Urinary bladder (tissue), 4 donors: ENCODE measurements at places on chromosomes 13 and 19. TPM values are rescaled to one million over a fixed set of nuclear protein-coding genes. Genes with fewer than 3 reads are reported as not detected.

- peak; percentile 39 for DNase-seq
Observed at GRCh38 chr19:50722201-50723013, 757 bp upstream of the CLEC11A start.

DNA sequence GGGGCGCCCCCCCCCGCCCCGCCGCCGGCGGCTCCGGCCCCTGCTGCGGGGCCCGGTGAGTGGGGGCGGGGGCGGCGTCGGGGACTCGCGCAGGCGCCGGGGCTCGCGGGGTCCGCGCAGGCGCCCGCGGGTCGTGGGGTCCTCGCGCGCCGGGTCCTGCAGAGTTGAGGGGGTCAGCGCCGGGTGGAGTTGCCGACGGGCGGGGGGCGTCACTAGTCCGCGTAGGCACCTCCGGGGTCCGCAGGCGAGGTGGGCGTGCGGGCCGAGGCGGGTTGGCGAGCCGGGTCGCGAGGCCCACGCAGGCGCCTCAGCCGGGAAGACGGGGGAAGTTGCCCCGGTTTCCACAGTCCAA is 365 bp downstream of the PPP6R1 start:
- DNase-seq = no peak

GRCh38 chr19:31678421-31678820 is 329.2 kb upstream of the TSHZ3 start:
- no peak for DNase-seq

The CBY2 gene
- polyA plus RNA-seq = not detected

The FCGBP gene
- 9.4 TPM for polyA plus RNA-seq

DNA sequence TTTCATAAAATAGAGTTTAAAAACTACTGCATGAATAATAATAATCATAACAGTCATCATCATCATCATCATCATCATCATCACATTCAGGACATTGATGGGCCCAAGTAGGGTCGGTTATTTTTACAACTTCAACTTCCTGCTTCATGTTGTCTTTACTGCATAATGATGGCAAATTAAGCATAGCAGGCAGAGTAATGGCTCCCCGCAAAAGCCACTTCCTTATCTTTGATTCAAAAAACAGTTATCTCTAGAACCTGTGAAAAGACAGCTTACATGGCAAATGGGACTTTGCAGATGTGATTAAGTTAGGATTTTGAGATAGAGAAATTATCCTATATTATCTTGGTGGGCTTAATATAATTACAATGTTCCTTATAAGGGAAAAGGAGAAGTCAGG is 792.9 kb downstream of the LIG4 start:
- DNase-seq = no peak

DNA sequence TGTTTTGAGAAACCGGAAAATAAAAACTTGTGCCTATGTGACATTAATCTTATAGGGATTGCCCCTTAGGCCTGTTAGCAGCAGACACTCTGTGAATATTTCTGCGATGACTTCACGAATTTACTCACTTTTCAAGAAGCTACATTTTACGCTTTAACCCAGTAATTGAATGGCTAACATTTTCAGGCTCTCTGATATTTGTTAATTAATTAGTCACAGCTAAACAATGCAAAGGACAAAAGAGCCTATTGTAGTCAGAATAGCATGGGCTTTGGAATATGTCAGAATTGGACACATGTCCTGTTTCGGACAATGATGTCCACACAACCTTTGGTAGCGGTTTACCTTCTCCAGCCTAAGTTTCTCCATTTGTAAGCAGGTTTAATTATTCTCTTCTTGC is 506.6 kb downstream of the EFNB2 start:
- DNase-seq = no peak

DNA sequence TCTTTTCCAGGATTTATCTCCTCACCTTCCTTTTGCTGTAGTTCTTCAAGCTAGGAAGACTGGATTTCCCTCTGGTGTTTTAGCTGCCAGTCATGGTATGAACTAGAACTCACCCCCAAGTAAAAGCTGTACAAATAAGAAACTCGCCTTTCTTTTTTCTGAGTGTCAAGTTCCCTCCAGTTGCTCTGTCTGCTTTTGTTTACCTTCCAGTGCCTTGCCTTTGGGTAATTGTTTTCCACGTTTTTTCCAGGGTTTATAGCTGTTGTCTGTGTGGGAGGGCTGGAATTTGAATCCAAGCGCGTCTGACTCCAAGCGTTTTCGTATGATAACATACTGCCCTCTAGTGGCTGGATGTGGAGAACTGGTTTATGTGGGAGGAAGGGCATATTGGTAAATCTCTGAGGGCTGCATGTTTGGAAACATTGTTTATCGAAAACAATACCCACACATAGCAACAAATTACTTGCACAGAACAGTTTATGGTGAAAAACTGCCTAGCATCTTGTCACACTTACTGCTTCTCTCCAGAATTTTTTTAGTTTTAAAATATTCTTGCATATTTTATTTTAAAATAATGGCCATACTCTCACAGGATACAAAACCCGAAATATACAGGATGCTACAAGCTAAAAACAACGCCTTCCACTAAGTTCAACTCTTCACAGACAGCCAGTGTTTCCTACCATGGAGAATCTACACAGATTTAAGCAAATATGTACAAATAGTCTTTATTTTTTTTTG is 19.2 kb downstream of the RCN3 start:
- DNase-seq = peak; percentile 89

- no peak for DNase-seq
Observed at GRCh38 chr13:44542361-44542760, 33.8 kb downstream of the TSC22D1 start.

- no peak for DNase-seq
Observed at GRCh38 chr13:74977498-74977897, 504.5 kb downstream of the TBC1D4 start.

The ZNF541 gene
- polyA plus RNA-seq = 0.25 TPM

GRCh38 chr19:13492128-13492527 is 14.2 kb downstream of the CACNA1A start:
- no peak for DNase-seq

DNA sequence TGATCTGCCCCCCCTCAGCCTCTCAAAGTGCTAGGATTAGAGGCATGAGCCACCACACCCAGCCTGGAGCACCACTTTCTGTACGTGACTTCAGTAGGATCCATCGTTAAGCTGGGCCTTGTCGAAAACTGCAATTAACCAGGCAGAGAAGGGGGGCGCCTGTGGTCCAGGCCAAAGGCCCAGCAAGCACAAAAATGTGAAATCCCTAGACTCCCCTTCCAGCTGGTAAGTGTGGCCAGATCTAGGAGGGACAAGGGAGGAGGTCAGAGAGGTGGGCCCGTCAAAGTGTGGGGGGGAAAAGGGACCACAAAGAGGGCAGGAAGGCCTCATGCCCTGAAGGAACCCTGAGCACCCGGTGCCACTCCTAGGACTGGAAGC is 13.8 kb downstream of the DDX39A start:
- no peak for DNase-seq

The FXYD7 gene
- polyA plus RNA-seq = 0.57 TPM

GRCh38 chr13:100140441-100140840 is 51.5 kb downstream of the PCCA start:
- no peak for DNase-seq

The PLIN5 gene
- polyA plus RNA-seq = 5.7 TPM

The CEACAM16 gene
- not detected for polyA plus RNA-seq

DNA sequence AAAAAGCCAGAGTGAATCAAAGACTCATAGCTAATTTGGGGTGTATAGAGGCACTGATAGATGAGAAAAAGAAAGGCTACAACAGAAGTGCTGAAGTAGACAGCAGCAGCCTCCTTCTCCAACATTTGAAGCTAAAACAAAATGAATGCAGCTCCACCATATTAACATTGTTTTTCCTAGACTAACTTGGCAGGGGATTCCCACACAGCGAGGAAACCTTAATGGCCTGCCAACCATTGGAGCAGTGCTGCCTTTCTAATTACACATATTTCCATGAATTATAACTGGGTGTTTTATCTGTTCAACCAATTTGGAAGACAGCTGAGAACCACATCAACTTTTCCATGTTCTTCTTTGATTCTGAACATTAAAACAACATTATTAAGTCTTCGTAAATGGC is 478.6 kb downstream of the LIG4 start:
- DNase-seq = no peak

GRCh38 chr19:406135-406781 is 2.7 kb downstream of the C2CD4C start:
- no peak for DNase-seq

GRCh38 chr19:55096061-55096701 is 20.5 kb downstream of the EPS8L1 start:
- no peak for DNase-seq

The IZUMO2 gene
- polyA plus RNA-seq = not detected

GRCh38 chr19:47315125-47315821 is 5.6 kb downstream of the C5AR1 start:
- DNase-seq = no peak

GRCh38 chr13:99431927-99432608 is 69.2 kb upstream of the TM9SF2 start:
- no peak for DNase-seq

The SIGLEC10 gene
- polyA plus RNA-seq = 10.6 TPM

The IL11 gene
- 0.53 TPM for polyA plus RNA-seq

DNA sequence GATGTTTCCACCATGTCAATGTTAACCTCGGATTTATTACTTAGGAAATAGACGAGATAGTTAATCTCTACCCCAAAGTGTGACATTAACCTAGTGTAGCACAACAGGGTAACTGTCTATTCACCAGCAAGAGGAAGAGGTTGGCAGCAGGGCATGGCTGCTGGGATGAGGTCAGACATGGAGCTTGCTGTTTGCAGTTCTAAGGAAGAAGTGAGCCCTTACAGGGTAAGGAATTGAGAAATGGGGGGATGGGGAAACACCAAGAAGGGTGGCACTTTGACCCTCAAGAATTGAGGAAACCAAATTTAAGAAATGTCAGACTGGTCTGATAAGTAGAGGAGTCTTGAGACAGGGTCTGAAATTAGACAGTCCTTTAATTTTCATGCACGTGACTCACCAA is 62.4 kb downstream of the MBD3L2B start:
- DNase-seq = no peak

DNA sequence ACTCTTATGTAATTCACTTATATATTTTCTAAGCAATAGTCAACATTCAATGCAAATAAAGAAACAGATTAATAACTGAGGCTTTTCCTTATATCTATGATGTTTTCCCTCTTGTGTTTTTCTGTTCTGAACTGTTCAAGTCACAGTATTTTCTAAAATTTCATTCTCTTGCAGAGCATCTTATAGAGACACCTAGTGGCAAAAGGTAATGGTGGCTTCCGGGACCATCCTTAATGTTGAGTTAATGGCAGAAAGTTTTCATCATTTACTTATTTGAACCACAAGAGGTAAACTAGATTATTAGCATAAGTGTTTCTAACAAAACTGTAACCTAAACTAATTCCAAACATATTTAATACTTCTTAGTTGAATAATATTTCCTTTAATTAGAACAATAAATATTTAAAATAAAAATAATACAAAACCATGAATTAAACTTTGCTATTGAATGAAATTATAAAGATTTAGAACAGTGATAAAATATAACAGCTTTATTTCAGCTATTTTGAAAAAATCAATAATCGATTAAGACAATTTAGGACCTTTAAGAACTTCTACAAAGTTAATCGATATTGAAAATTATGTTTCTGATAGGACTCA is 1.7 kb upstream of the SLITRK5 start:
- no peak for DNase-seq

The IZUMO4 gene
- polyA plus RNA-seq = 9.2 TPM

- no peak for DNase-seq
Observed at GRCh38 chr19:1538978-1539377, 15.1 kb downstream of the PLK5 start.

The PGLYRP2 gene
- 0.08 TPM for polyA plus RNA-seq
